ENCODE measurements at places on chromosomes 6 and 20.

DNA sequence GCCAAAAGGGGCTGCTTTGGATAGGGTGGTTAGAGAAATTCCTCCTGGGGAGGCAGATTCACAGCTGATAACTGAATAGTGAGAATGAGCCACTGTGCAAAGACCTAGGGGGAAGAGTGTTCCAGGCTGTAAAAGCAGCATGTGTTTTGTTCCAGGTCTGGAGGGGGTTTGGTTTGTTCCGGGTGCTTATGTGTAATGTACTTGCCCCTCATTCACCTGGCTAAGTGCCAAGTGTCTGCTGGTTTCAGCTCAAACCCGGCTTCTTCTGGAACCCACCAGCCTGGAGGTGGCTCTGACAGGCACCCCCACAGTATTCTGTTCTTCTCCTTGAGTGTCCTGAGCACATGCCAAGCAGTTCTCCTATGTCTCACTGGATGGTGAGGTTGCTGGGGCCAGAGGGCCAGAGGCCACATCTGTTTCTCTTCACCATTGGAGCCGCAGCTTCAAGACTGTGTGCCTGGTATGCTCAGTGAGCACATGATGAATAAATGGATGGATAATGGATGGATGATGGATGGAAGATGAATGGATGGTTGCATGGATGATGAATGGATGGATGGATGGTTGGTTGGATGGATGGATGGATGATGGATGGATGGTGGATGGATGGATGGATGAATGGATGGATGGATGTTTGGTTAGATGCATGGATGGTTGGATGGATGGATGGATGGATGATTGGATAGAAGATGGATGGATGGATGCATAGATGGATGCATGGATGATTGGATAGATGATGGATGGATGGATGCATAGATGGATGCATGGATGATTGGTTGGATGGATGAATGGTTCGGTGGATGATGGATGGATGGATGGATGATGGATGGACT lies 227.6 kb downstream of the BMP7 start:
- no peak for DNase-seq

- DNase-seq = peak; percentile 6
These were observed 31.0 kb downstream of the KCNQ2 start for GRCh38 chr20:63441136-63442099.

- no peak for DNase-seq
These were observed 19.5 kb downstream of the CCDC167 start for GRCh38 chr6:37480118-37480736.

- DNase-seq = no peak
These were observed 212.3 kb upstream of the PRDM1 start for GRCh38 chr6:105873799-105874198.

- no peak for DNase-seq
These were observed 79.0 kb downstream of the SYNJ2 start for GRCh38 chr6:158060455-158061360.

GRCh38 chr6:105875974-105876640 lies 210.0 kb upstream of the PRDM1 start:
- DNase-seq = no peak

GRCh38 chr20:38700141-38700540 lies 24.1 kb upstream of the SLC32A1 start:
- no peak for DNase-seq

DNA sequence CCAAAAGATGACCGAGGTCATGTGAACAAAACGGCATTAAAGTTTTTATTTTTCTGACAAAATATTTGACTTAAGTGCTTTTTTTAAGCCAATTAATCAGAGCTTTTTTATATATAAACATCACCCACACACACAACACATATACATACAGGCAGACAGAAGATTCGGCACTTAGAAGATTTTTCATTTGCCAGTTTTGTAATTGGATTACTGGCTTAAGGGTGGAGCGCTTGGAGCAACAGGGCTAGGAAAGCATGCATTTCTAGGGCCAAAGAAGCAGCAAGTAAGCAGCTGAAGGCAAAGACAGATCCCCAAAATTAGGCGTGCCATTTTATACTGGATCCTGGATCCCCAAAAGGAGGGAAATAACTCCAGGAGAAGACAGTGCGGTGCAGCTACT lies 30.3 kb downstream of the SAMD5 start:
- DNase-seq = no peak

- no peak for DNase-seq
These were observed 66.0 kb upstream of the RIN2 start for GRCh38 chr20:19692100-19692499.

DNA sequence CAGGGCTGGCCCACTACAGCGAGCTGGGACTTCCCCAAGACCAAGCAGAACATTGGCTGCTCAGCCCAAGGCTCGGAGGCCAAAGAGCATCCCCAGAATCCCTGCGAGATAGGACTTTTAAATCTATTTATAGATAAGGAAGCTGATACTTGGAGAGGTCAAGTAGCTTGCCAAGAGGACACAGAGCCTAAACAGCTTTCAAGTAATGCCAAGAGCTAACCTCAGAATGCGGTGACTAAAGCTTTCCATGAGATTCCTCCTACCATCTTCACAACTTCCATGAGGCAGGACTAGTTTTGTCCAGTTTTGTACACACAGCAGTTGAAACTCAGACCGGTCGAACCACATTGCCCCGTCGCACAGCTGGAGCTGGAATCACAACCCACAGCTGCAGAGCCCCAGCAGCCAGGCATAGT lies 168.1 kb upstream of the TOP1 start:
- DNase-seq = no peak

DNA sequence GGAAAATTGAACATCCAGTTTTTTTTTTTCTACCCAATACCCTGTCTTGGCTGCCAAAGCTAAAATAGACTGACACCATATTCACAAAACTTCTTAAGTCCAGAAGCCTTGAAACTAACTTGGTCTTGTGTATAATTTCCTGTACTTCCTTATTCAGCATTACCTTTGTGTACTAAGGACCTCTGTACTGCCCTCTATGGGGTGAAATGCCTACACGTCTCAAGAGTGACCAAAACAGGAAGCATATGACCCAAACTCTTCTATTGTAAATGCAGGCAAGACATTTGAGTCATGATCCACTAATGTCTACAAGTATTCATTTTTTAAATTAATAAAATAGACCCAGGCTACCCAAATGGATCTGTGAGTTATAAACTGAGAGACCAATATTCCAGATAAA lies 50.4 kb downstream of the HMGCLL1 start:
- no peak for DNase-seq

DNA sequence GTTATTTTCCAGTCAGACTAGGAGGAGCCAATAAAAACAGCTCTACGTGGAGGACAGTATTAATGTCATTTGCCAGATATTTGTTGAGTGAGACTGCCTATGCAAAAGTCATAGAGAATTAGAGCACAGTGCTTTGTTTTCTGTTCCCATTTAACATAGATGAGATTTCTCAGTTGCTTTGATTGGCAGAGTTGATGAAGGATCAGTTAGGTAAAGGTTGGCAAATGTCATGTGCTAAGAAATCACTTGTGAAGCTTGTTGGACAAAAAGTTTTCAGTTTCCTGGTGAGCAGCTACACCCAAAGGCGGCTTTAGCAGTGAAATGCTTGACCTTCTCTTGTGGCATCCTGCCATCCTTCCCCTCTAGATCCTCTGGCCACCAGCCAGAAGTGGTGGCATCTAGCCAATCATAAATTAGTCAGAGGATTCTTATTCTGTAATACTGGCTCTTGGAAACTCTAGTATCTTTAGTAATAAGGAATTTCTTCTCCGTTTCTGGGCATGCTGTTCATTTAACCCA lies 37.0 kb downstream of the BCKDHB start:
- no peak for DNase-seq

DNA sequence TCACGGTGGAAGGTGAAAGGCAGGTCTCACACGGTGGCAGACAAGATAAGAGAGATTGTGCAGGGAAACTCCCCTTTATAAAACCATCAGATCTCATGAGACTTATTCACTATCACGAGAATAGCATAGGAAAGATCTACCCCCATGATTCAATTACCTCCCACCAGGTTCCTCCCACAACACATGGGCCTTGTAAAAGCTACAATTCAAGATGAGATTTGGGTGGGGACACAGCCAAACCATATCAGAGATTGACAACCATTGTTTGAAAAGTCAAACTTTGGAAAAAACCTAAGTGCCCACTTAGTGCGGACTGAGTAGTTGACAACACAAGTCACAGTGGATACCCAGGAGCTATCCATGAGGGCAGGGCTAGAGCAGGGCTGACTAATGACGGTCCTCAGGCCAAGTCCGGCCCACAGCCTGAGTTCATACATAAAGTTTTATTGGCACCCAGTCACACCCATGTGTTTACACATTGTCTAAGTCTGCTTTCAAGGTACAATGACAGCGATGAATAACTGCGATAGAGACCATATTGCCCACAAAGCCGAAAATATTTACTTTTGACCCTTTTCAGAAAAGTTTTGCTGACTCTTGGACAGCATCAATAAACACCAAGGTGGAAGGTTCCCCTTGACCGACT lies 33.8 kb upstream of the PMEPA1 start:
- no peak for DNase-seq

DNA sequence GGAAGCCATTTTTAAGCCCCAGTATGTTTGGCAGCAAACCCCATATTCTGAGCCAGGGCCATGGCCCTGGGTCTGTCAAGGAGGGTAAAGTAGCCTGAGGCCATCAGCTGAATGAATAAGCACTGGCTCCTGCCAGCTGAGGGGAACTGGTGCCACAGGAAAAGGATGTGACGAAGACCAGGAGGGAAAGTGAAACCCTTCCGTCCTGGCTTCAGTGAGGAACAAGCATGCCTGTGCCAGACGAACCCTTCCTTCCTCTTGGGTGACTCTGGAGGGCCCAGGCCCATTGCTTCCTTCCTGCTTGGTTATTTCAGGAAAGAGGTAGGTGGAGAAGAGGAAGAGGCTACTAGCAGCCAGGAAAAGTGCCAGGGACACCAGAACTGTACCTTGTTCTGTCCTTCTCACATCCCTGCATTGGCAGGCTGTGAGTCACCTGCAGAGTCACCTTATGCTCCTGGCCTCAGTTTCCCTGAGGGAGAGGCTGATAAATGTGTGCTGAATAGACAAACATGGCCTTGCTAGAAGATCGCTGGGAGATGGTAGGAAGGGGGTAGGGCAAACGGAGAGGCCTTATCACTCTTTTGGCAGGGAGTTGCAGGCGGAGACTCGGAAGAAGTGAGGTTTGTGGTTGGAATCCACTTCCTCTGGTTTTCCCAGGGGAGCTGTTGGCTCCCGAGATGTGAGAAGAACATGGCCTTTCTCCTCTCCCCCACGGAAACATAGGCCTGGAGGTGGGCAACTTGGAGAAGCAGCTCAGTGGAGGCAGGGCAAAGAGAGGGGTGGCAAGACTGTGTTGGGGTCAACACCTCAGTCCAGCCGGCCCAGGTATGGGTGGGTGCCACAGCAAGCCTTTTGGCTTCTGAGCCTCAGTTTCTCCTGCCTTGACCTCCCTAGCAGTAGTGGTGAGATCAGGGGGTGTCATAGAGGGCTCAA lies 37.4 kb downstream of the COX4I2 start:
- DNase-seq = peak; percentile 14
